Foreskin keratinocyte (primary cell): ENCODE measurements at places on chromosomes 3 and 15. TPM values are rescaled to one million over a fixed set of nuclear protein-coding genes. Genes with fewer than 3 reads are reported as not detected.

- DNase-seq, result no peak
Observed at GRCh38 chr3:129892857-129893580, 492 bp downstream of the TMCC1 start.

DNA sequence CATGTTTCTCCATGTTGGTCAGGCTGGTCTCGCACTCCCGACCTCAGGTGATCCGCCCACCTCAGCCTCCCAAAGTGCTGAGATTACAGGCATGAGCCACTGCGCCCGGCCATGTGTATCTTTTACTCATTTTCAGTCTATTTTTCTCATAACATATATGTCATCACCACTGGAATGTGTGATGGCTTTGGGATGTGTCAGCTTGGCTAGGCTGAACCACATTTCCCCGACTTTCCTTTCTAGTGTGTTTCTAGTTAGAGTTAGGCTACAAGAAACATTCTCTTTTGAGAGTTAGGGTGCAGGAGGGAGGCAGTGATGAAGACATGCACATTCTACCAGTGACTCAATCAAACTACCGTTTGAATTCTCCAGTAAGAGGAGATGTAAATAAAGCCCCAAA lies 444.9 kb upstream of the THBS1 start:
- peak; percentile 36 for DNase-seq

DNA sequence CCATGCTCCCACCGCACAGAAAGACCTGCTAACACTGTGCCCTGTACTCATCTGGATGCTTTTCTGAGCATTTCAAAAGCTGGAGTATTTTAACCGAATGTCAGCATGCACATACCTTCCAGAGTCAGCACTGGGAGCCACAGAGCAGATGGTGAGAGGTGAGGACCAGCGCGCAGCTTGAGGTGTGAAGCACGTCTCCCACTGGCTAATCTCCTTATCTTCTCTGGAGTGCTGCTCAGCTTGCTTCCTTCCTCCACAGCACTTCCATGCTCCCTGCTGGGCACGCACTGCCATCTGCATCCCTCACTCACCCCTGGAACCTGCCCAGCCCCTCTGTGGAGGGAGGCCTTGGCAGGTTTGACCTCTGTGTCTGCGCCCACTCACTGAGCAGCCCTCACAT lies at the start of gene GNB5:
Gene GNB5, minus strand, starts transcription at position 186 of the 400 bp plus-strand sequence. CDS start 6,716 bp downstream, outside the sequence.
- no peak for DNase-seq

DNA sequence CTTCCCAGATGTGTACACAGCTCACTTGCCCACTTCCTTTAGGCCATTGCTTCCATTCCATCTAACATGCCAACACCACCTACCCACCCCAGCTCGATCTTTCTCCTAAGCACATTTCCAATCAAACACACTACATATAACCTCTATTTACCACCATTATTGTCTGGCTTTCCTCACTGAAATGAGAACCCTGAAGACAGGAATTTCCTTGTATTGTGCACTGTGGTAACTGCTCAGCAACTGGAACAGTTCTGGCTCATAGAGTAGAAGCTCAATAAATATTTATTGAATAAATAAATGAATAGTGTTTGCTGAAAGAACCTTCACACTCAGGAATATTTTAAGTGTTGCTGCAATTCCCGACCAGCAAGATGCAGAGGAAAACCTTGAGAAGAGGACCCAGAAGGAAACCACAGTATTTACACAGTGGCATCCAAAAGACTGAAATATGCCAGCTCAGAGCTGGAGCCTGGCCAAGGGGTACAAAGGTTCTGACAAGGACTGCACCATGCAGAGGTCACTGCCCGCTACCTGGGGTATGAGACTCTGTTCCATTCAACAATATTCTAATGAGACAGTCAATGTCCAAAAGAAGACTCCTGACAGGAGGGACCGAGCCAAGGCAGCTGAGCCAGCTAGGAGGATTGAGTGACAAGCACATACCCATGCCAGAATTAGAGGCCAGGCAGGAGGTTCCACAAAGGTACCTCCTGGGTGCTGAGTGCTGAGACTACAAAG lies 168.8 kb downstream of the NUP210 start:
- DNase-seq, result no peak

- no peak for DNase-seq
Observed at GRCh38 chr3:139560411-139560810, 20.9 kb upstream of the RBP1 start.

DNA sequence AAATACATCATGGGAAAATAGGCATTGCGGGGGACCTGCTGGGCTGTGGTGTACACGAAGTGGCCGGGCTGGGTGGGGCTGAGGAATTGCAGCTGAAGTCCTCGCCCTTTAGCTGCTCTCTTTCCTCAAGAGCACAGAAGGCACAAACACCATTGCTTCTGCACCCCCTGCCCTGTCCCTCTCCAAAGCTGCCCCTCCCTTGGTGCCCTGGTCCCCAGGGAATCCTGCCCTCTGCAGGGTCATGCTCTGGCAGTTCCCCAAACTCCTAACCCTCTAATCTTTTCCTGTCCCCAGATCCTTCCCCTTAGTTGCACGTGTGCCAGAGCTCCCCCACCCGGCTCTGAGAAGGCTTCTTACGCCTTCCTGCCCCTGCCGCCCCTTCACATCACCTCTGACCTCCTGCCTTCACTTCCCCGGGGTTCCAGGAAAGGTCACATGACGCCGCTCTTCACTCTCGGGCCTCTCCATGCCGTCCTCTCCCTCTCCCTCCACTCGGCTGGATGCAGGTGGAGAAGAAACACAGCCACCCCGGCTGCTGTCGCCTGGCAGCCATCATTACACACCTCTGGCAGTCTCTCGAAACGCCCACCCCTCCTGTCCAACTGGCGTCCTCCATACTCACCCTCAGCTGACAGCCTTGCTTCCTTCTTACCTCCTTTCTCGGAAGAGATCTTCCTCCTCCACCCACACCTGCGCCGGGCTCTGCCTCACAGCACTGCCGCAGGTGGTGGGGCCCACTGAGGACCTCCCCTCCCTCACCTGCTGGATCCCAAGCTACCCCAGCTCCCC lies 6.9 kb upstream of the PCSK6 start:
- DNase-seq, result no peak

DNA sequence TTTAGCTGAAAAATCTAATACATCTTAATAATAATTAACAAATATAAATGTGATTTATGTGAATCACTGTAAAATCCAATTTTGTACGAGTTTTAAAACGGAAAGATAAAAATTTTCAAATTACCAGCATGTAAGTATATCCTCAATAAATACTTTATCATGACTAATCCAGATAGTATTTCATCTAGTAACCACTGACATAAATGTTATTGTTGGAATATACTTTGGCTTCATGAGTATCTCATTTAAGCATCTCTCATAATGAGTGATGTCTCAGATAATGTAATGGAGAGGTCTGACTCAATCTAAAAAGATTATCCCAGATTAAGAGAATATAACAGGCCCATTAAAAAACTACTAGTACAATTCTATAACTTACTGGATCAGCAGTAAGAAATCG lies 216.3 kb downstream of the STAG1 start:
- DNase-seq, result peak; percentile 42

DNA sequence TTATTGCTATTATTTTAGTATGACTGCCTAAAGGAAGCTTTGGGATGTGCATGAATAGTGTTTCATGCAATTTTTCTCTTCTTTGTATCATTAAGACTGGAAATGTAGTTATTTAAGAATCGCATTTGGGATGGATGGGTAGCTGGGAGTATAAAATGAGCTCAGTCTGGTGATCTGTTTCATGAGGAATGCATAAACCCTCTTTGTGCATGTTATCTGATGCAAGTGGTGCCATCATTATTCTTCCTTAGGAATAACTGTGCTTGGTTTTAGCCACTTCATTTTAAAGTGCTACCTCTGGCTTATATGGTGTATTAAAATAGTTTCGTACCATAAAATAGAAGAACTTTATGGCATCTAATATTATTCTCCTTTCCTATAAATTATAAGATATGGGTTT lies 535.6 kb downstream of the GRM7 start:
- DNase-seq, result no peak

DNA sequence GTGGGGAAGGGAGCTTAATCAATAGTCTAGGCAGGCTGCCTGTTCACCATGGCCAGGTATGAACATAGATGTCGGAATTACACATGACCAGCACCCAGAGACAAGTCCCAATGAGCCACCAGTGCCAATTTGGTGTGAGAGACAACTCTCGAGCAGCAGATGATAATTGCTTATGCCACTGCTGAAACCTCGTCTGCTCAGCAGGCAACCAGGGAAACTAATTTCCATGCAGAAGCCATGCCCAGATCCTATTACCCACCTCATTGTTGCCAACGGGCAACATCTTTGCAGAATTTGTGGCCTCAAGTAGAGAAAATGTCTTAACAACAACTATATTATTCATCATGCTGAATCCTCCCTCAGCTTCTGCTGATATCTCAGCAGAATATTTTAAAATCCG lies 84.9 kb downstream of the CGGBP1 start:
- DNase-seq, result no peak

DNA sequence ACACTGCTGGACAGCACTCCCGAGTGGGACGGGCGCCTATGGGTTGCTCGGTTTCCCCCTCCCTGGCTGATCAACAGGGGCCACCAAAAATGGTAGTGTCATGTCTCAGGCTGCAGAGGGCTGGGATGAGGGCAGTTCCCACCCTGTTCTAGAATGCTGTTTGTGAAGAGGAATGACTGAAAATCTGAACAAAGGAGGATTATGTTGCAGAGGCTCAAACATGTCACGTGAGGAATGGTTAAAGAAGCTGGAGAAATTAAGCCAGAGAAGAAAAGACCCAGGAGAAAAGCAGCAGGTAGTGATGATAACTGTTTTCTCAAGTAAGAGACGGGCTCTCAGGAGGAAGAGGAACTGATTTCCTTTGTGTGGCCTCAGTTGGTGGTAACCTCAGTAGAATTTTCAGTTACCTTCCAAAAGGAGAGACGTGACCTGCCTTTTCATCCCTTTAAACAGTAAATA lies 10.4 kb downstream of the SPG21 start:
- DNase-seq, result no peak

- DNase-seq, result no peak
Observed at GRCh38 chr15:60539016-60539415, 60.1 kb upstream of the ICE2 start.

- no peak for DNase-seq
Observed at GRCh38 chr15:73118055-73118454, 65.8 kb downstream of the NEO1 start.

- DNase-seq, result no peak
Observed at GRCh38 chr3:120280026-120280425, 5.0 kb downstream of the GPR156 start.

- DNase-seq, result no peak
Observed at GRCh38 chr15:75578173-75578947, 755 bp downstream of the PTPN9 start.

GRCh38 chr3:104977719-104978118 lies 389.0 kb upstream of the ALCAM start:
- DNase-seq, result no peak

- DNase-seq, result no peak
Observed at GRCh38 chr3:66582721-66583423, 82.0 kb upstream of the LRIG1 start.

DNA sequence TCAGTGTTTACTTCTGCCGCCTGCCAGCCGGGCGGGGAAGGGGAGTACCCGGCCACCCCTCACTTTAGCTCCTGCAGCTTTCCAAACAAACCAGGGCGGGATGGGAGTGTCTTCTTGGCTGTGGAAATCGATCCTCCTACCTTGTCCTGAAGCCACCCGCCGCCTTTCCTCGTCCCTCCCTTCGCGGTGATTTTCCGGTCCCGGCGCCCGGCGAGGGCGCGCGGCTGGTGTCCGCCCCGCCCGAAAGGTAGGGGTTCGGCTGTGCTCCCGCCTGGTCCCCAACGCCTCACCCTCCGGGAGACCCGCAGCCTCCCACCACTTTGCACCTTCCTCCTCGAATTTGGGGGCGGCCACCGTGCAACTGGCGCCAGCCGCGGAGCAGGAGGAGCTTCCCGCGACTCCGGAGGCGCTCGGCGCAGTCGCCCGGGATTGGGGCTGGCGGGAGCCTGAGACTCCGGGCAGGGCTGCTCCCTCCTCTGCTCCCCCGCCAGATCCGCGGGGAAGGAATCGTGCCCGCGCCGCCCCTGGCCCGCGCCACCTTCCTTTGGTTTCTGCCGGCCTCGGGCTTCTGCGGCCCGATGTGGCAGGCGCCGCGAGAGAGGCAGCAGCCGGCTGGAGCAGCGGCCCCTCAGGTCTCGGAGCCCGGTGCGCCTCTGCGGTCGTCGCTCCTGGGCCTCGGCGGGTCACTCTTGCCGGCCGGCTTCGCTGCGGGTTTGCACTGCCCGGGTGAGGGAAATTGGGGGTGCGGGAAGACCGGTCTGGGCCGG lies 30.7 kb upstream of the ST3GAL6 start:
- DNase-seq, result no peak

DNA sequence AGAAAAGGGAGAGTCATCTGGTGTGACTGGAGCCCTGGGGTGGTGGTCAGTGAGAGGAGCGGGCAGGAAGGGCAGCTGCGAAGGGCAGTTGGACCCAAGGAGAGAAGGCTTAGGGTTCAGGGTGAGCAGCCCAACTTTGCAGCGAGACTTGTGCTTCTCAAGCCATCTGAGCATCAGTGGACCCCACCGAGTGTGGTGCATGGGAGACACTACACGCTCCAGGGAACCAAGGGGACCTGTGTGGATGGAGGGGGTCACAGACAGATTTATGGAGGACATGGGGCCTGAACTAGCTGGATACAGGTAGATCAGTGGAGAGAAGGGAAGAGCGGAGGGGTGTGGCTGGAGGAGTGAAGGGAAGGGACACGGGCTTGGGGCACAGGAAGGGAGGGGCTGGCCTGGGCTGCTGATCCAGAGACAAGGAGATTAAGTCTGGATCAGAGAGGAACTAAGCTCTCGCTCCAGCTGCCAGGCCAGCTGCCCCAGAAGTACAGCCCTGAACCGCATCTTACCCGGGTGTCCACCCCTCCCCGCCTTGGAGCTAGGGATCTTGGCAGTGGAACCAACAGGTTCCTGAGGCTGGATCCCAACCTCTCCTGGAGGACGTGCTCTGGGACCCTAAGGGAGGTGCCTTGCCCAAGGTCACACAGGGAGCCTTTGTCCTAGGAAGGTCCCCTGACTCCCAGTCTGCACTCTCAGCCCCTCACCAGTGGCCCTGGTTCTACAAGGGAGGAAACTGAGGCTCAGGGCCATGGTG lies 120.5 kb downstream of the CORO2B start:
- no peak for DNase-seq

GRCh38 chr15:62122249-62122648 lies 42.8 kb downstream of the C2CD4B start:
- no peak for DNase-seq

Gene ZNF619
- total RNA-seq, result 5.2 and 6.2 TPM in 2 replicates

Gene ISLR
- total RNA-seq, result not detected in 2 replicates

Gene SUSD5
- 0.07 and 0.14 TPM in 2 replicates for total RNA-seq

Gene PRICKLE2
- total RNA-seq, result 6.3 and 8.4 TPM in 2 replicates

Gene CRYGS
- total RNA-seq, result 1.1 and 1.3 TPM in 2 replicates

Gene FBXW12
- not detected in 2 replicates for total RNA-seq

Gene MESP1
- total RNA-seq, result 0.11 and 0.14 TPM in 2 replicates
